Activated naive CD4-positive, alpha-beta T cell treated with Interleukin-2 at 50 U/mL for 16 hours (primary cell): ENCODE measurements at places on chromosomes 5 and 9.

GRCh38 chr9:19155106-19155935 is 28.0 kb upstream of the PLIN2 start:
- DNase-seq, result no peak

DNA sequence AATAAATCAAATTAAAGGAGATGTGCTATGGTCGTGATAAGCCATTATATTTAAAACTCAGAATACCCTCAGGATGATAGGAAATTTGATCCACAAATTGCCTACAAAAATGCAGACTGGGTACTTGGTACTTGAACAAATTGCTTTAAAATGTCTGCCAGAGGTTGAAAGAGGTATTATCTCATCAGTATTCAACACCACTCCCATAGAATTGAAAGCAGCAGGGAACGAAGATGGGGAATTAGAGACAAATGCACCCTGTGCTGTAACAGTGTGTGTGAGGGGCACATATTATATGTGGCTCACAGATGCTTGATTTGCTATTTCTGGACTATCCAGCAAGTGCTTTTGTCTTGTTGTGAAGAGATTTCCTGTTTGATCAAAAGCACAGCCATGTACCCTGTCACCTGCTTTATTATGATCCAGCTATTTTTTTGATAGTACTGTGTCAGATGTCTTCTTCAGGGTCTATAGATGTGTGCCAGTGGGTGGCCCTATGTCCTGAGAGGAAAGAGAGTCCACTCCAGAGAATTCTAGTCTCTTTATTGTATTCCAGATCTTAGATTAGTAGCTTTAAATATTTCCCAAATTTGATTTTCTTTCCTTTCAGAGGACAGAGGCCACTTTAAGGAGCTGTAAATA is 120.1 kb downstream of the XRCC4 start:
- no peak for DNase-seq

GRCh38 chr5:1807451-1808185 is 6.4 kb downstream of the NDUFS6 start:
- DNase-seq, result no peak

DNA sequence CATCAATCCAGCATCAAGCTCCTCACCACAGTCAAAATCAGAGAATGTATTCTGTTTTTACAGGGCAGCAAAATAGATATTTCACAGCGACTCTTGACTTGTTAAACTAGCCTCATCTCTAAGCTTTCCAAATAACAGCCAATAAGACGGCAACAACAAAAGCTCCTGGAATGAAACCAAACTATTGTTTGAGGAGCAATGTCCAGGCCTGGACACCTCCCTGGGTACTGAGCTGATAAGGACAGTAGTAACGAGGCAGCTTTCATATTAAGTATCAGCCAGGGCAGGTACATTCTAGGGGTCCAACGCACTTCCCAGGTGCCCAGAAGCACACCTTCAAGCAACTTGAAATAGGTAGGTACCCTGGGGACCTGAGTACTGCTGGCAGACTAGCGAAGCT is 260.3 kb downstream of the ENC1 start:
- no peak for DNase-seq

DNA sequence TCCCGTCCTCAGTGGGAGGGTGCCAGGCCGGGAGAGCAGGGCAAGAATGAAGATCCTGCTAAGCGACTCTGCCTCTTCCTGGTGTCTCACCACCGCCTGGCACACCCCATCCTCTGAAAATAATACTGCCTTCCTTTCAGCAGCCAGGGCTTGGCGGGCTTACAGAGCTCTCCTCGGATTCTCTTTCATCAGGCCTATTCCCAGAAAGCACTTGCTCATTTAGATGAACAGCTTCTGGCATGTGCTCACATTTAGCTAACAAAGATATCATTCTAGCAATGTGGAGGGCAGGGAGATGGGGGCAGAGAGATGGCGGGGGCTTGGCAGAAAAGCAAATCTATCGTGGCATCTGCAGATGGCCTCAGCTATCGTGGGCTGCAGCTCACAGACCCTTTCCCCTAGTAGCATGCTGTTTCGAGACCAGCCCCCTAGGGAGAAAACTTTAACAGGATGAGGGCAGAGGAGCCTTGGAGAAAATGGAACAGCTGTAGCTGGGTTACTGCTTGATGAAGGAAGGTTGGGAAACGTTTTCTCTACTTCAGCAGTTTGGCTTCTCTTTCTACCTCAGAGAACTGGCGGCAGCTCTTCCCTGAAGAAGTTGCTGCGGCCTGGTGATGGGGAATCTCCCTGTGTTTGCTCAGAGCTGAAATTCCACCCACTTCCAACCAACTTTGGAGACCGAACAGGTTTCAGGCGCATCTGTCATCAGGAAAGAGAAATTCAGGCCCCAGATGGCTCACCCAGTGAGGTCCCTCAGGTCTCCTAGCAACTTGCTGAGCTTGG is 102.1 kb downstream of the TMEM174 start:
- no peak for DNase-seq

DNA sequence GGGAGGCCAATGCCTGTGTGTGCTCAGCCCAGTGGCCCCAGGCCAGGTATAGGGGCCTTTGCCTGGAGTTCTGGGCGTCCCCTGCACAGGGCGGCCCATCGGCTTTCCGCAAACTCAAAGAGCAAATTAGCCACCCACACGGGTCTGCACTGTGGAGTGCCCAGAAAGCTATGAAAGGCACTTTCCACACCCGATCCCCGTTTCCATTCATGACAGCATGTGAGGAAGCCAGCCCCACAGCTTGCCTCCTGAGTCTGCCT is 5.2 kb downstream of the DBH start:
- no peak for DNase-seq

DNA sequence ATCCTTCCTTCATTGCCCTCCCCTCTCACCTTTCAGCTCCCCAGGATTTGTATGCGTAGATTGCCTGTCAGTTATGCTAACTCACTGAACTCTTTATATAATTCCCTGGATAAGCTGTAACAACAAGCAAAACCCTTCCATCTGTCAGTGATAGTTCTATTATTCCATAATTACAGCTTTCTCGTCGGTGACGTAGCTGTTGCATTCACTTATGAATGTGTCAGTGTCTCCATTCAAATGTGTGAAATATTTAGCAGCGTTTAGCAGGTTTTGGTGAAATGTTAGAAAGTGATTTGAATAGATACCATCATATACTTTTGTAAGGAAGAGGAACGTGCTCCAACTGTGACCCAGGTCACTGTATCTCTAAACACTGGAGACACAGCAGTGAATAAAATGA is 45.2 kb downstream of the PIP5K1B start:
- no peak for DNase-seq

- no peak for DNase-seq
Measured at GRCh38 chr5:144134194-144134826, 36.1 kb downstream of the YIPF5 start.

DNA sequence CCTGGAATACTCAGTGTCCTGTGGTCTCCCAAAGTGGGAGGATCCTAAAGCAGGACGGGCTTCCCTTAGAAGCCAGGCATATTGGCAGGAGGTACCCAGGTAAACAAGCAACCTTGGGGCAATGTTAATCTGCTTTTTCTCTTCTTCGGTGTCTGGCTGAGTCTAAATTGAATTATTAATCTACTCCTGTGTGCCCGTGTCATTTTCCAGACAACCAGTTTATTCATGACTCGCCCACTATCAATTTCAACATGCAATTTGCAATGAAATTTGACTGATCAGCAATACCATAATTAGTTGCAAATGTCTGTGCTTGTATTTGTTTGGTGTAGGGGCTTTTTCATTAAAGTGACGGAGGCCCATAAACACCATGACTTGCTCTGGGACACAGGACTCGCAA is 32.9 kb upstream of the JADE2 start:
- DNase-seq, result no peak

GRCh38 chr9:25857147-25857546 is 178.9 kb upstream of the TUSC1 start:
- DNase-seq, result no peak

GRCh38 chr9:93248386-93249040 is 64.6 kb downstream of the WNK2 start:
- DNase-seq, result no peak

DNA sequence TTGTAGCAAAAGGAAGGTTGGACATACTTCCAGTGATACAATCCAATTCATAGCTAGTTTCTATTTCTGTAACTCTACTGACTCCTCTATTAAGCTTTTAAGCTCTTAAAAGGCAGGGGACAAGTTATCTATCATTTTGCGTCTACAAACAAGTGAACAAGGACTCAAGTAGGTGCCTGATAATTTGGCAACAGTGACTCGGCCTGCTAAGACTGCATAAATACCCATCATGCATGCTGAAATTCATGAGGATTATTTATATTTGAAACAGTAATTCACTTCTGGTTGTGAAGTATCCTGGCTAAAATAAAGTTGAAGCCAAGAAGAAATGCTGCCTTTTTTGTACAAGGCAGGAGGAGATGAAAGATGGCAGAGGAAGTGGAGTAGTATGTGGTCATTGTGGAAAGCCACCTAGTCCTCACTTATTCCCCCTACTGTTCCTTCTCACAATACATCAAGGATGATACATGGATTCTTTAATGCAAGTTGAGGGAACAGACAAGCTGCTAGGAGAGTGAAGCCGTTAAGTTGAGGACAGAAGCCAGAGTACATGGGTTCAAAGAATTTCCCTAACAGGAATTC is 74.0 kb downstream of the MRPS27 start:
- DNase-seq, result no peak

GRCh38 chr5:103209065-103209464 is 49.5 kb upstream of the MACIR start:
- DNase-seq, result no peak

- no peak for DNase-seq
Measured at GRCh38 chr9:97935276-97935675, 2.7 kb downstream of the HEMGN start.

DNA sequence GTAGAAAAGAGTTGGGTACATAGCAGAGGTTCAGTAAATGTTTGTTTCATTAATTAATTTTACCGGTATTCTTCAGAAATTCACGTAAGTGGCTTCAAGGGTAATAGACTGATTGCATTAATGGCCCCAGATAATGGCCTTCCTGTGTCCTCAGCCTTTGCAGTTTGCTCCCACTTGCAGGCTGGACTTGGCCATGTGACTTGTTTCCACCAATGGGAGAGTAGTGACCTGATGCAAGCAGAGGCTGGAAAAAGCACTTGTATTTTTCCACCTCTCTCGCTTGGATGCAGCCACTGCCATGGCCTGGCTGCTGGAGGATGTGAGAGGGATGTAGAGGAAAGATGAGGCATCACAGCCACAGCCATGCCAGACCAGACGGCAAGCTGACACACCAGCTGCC is 480.9 kb downstream of the CDK5RAP2 start:
- DNase-seq, result no peak

DNA sequence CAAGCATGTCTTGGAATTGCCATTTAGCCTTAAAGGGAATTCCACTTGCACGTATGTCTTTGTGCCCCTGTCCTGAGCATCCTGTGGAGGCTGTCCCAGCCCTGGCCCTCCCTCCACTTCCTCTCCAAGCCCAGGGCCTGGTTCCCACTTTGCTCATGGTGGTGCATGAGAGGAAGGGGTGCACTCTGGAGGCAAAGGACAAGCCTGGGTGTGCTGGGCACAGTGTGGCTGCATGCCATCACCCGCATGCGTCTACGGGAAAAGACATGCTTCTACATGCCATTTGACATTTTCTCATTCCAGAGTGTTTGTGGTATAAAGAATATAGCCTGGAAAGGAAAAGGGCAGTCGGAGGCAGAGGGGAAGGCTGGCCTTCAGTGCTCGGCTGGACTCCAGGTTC is 7.2 kb upstream of the IRX2 start:
- DNase-seq, result no peak

DNA sequence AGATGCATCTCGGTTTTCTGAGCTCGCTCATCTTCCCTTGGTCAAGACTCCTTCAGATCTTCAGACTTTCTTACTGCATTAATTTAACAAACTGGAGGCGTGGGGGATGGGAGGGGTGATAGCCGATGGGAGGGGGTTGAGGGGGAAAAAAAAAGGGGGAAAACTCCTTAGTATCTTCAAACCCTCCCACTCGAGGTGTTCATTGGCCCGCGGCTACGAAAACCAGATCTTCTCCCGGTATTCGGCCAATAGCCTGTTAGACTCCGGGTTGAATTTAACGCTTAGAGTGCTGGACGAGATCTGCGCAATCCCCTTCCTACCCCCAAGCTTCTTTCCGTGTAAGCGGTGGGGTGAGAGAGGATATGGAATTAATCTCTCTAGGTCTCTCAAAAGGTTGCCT is 689 bp upstream of the GLRA1 start:
- DNase-seq, result no peak

DNA sequence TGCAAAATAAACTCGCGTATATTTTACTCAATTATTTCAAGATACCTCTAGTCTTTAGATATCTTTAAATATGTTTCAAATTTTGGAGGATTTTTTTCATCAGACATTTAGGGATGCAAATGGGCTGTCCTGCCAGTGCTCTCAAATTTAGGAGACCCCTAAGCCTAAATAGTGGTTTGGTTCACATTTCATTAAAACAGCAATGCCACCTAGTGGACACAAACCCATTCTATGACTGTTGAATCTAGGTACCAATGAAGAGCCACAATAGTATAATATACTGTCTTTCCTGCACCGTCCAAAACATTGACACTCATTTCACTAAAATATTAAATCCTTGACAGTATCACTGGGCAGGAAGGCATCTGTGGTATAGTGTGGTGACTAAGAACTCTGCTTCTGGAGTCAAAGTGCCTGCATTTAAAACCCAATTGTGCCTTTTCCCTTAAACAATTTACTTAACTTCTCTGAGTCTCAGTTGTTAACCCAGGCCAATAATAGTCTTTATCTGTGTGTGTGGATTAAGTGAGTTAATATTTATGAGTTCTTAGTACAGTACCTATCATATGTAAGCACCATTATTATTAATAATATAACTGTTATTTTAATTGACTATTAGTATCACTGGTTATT is 148.0 kb downstream of the RORB start:
- no peak for DNase-seq

DNA sequence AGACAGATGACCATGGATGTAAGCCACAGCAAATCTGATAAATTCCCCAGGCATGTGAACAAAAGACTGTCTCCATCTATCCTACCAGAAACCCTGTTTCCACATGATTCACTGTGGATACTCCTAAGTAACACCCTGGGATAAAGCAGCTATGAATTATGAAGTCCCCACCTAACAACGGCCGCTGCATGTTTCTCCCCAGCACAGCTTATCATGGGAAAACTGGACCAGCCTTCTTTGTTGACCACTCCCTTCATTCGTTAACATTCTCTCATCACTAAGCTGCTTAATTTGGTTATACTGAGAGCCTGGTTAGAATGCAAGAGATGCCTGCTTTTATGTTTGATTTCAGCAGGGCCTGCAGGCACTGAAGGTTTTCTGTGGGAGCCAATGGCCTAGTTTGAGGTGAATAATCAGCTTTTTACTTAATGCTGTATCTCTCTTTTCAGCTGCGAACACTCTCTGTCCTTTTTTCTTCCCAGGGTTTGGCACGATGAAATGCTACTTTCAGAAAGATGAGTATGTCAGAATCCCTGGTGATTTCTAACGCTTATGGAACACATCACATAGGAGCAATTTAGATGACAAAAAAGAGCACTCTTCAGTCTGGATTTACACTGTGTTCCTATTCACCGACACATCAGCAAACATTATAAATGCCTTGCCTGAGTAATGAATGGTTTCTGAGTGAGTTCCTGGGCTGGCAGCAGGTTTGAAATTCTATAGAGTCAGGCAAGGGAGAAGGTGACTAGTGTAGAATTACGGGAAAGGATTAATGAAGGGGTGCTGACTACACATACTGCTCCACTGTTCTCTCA is 318.4 kb upstream of the ZNF608 start:
- no peak for DNase-seq

GRCh38 chr5:28779161-28779754 is 1740.9 kb upstream of the CDH9 start:
- DNase-seq, result no peak
